ENCODE measurements at places on chromosomes 2 and 18.
A peak's percentile ranks its signal among the peaks of the same experiment; 100 is the strongest.

DNA sequence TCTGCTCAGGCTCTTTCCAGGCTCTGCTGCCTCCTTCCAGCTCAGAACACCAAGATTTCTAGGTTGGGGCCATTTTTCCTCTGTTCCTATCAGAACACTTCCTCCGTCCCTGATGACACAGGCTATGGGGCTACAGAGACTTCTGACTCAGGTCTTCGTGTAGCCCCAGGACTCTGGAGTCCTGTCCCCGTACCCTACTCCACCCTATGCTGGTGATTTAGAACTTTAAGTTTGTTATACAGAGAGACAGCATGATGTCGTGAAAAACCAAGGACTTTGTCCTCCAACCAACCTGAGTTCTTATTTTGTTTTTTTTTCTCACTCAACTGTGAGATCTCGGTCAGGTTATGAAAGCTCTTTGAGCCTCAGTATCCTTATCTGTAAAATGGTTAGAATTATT, 78.7 kb downstream of the HS1BP3 start:
- no peak for DNase-seq

- peak; percentile 53 for DNase-seq
Measured at GRCh38 chr2:106977717-106978116, 91.8 kb upstream of the ST6GAL2 start.

DNA sequence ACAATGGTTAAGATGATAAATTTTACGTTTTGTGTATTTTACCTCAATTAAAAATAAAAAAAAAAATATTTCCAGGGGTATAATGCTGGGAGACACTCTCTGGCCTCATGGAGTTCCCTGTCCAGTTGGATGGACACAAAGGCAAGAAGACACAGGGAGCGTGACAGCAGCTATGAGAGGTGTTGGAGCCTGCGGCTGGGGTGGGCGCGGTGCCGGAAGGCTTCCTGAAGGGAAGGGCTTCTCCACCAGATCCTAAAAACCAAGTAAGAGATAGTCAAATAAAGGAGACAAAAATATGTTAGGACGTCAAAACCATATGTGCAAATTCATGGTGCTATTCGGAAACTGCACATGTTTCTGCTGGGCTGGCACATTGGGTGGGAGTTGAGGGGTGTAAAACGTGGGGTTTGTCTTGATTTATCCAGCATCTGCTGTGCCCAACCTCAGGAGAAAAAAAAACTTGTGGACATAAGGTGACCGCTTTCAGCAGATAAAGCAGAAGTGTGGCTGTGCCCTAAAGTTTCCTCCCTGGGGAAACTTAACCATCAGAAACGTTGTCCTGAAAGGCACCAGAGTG, 467.6 kb downstream of the RNF144A start:
- no peak for DNase-seq

DNA sequence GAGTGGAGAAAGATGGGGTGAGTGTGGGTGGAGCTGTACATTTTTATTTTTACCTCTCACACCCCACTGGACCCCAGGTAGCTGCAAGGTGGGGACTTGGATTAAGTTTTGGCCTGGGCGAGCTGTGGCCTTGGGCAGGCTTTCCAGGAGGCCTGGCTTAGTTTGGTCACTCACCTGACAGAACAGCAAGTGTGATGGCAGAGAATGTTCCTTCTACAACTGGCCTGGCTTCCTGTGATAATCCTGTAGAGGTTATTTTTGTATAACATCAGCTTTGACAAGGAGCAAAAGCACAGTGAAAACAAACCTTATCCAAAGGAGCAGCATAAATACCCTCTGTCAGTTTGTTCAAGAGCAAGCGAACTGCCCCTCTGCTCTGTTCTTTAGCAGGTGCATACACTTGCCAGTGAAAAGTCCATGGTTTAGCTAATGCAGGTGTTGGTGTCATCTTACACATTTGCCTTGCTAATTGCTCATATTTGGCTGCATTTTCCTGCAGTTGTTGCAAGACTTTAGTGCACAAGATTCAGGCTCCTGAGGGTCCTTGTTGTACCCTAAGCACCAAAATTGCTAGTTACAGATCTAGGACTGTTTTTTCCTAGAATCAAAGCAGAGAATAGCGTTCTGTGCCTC, 6.3 kb downstream of the THNSL2 start:
- DNase-seq = no peak

GRCh38 chr18:23401400-23402347, 51.4 kb upstream of the RIOK3 start:
- DNase-seq = no peak

- DNase-seq = no peak
Measured at GRCh38 chr2:159000072-159000471, 31.6 kb downstream of the TANC1 start.

- peak; percentile 58 for DNase-seq
Measured at GRCh38 chr2:3461801-3462492, 57.4 kb downstream of the ADI1 start.

- no peak for DNase-seq
Measured at GRCh38 chr2:128366713-128367511, 48.2 kb upstream of the HS6ST1 start.

GRCh38 chr2:58032016-58032763, 14.4 kb upstream of the VRK2 start:
- DNase-seq = no peak

- DNase-seq = no peak
Measured at GRCh38 chr2:24163601-24164000, 11.3 kb upstream of the FAM228A start.

DNA sequence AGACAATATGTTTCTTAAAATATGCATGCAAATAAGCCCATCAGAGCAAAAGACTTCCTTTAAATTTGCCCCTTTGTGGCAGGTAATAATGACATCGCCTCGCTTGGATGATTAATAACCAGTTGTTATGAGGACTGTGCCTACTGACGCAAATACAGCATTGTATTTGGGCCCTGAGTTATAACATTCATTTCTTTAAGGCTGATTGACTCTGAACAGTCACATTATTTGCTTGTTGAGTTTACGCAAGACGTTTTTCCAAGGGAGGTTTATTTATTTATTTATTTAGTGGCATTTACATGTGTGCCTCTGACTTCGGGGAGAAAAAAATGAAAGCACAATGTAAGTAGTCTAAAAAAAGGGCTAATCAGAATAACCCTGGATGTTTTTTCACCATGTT, 88.3 kb downstream of the SLC8A1 start:
- DNase-seq = no peak

- no peak for DNase-seq
Measured at GRCh38 chr2:234596696-234597575, 100.1 kb upstream of the ARL4C start.

DNA sequence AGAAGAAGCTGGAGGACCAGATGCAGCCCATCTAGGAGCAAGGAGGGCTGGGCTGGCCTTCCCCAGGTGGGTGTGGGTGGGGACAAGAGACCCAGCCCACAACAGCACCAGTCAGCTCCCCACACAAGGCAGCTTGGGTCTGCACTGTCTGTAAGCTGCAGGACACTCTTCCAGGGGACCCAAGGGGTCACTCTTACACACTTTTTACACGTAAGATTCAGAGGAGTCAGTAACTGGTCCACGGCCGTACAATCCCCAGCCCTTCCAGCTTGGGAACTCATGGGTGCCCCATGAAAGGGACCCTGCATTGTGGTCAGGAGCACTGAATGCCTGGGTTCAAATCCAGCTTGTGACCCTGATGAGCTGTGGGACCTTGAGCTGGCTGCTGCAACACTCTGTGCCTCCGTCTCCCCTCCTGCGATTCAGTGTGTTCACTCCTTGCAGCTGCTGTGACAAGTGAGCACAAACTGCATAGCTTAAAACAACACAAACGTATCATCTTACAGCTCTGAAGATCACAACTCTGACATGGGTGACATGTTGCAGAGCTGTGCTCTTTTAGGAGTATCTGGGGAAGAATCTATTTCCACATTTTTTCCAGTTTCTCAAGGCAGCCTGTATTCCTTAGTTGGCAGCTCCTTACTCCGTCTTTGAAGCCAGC, 11.1 kb upstream of the SLC66A3 start:
- DNase-seq = no peak

Data from urinary bladder (tissue), 4 donors.